ENCODE measurements at places on chromosomes 13 and 19. TPM values are rescaled to one million over a fixed set of nuclear protein-coding genes. Genes with fewer than 3 reads are reported as not detected.

ADGRE3 gene
- total RNA-seq: not detected

GRCh38 chr19:19504754-19505668 lies 10.3 kb downstream of the TSSK6 start:
- no peak for DNase-seq

DNA sequence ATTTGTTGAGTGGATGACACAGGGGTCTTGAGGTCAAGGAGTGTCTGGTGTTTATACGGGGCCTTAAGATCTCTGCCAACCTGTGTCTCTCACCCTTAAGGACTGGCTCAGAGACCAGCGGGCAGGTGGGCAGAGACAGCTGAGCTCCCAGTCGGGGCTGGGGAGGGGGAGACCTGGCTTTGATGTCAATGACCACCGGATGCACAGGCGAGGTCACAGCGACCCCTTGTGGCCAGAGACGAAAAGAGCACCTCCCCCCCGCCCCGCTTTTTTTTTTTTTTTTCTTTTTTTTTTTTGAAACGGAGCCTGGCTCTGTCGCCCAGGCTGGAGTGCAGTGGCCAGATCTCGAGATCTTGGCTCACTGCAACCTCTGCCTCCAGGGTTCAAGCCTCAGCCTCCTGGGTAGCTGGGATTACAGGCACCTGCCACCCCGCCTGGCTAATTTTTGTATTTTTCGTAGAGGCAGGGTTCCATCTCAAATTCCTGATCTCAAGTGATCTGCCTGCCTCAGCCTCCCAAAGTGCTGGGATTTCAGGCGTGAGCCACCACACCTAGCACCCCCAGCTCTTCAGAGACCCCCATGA lies 12.1 kb upstream of the KLK14 start:
- no peak for DNase-seq

- peak; percentile 16 for DNase-seq
These were observed 53.1 kb downstream of the ARHGAP35 start for GRCh38 chr19:46913852-46914430.

DNA sequence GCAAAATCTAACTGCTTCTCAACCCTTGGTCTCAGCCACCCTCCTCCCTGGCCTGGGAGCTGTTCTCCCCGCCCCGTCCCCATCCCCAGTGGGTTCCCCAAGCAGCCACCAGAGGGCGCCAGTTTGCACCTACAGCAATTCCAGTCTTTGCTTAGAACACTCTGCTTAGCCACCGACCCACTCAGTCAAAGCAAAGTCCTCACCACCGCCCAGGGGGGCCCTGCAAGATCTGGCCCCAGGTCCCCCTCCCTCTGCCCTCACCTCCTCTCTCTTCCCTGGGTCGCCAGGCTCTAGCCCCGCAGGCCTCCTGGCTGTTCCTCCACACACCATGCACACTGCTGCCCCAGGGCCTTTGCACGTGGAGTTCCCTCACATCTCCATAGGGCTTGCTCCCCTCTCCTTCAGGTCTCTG lies 12.4 kb downstream of the TMEM143 start:
- no peak for DNase-seq

All from GM12878 (cell line).